ENCODE measurements at places on chromosomes 1 and 21. TPM values are rescaled to one million over a fixed set of nuclear protein-coding genes. Genes with fewer than 3 reads are reported as not detected.

ANXA9 gene
- not detected for total RNA-seq

RGS8 gene
- not detected for total RNA-seq

DNA sequence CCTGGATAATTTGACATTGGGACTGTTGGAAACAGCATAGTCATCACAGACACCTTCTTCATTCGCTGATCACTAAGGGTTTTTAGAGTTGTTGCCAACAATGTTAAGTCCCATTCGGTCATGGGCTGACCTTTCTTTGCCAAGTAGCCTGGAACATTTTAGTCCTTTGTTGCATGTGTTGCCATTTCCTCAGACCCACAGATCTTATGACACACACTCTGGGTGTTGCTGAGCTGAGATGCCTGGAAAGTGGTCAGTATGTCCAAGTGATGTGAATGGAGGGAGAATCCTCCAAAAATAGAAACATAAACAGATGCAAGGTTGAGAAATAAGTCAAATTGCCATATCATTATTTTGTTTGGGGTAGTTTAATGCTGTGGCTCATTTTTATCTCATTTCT is 61.5 kb upstream of the GJA5 start:
- H3K4me1 ChIP-seq: no peaks in the 10 kb centered on the region
- H3K27ac ChIP-seq: peak overlapping the region; percentile 90
- H3K36me3 ChIP-seq: no peaks in the 10 kb centered on the region
- no peaks in the 10 kb centered on the region for H3K27me3 ChIP-seq
- no peak overlapping the region for H3K4me3 ChIP-seq
- peak; percentile 56 for DNase-seq

DNA sequence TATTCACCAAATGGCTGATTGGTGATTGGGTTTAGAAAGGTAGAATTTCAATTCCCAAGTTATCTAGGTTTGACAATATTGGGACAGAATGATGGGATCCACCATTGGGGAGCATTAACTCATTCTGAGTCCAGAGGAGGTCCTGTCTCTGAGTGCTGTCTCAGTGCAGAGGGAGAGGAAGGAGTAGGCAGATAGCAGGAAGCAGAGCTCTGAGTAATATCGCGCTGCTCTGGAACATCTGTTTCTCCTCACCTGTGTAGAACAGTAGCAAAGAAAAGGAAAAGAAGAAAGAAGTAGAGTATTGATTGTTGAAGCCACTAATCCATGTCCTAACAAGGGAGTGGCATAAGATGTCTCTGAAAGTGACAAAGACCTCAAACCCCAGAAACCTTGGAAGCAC is 1657.8 kb downstream of the MRPL39 start:
- no peaks in the 10 kb centered on the region for H3K27me3 ChIP-seq
- no peak overlapping the region for H3K4me3 ChIP-seq
- H3K27ac ChIP-seq: no peak overlapping the region
- H3K36me3 ChIP-seq: no peaks in the 10 kb centered on the region

GRCh38 chr1:104402178-104402577 is 652.5 kb downstream of the AMY1C start:
- H3K27ac ChIP-seq: no peak overlapping the region
- no peak overlapping the region for H3K4me3 ChIP-seq
- no peaks in the 10 kb centered on the region for H3K27me3 ChIP-seq
- no peaks in the 10 kb centered on the region for H3K36me3 ChIP-seq

- H3K27me3 ChIP-seq: no peaks in the 10 kb centered on the region
- H3K4me1 ChIP-seq: peaks cover 27% of the 10 kb centered on the region
- DNase-seq: no peak
Measured at GRCh38 chr1:38026592-38027200, 14.2 kb downstream of the UTP11 start.

- H3K27me3 ChIP-seq: peaks cover 8% of the 10 kb centered on the region
- no peak overlapping the region for H3K4me3 ChIP-seq
- H3K4me1 ChIP-seq: peaks cover 25% of the 10 kb centered on the region
- DNase-seq: no peak
- H3K36me3 ChIP-seq: no peaks in the 10 kb centered on the region
- H3K27ac ChIP-seq: no peak overlapping the region
Measured at GRCh38 chr1:14930247-14930965, 223.1 kb upstream of the TMEM51 start.

DNA sequence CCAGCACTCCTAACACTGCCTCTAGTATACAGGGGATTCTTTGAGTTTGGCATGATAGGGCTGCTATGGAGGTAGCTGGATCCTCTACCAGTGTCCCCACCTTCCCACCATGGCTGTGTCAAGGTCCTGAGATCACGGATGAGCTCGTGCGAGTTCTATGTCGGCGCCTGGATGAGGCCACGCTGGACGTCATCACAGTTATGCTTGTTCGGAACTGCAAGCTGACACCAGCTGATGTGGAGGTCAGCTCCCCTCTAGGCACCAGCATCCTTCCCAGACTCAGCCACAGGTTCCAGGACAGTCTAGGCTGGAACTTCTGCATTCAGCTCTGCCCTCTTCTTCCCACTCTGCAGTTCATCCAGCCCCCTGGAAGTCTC is 15.2 kb downstream of the HYI start:
- H3K27me3 ChIP-seq: no peaks in the 10 kb centered on the region
- no peak overlapping the region for H3K4me3 ChIP-seq
- peaks cover 6% of the 10 kb centered on the region for H3K4me1 ChIP-seq
- no peak overlapping the region for H3K27ac ChIP-seq
- no peak for DNase-seq

DNA sequence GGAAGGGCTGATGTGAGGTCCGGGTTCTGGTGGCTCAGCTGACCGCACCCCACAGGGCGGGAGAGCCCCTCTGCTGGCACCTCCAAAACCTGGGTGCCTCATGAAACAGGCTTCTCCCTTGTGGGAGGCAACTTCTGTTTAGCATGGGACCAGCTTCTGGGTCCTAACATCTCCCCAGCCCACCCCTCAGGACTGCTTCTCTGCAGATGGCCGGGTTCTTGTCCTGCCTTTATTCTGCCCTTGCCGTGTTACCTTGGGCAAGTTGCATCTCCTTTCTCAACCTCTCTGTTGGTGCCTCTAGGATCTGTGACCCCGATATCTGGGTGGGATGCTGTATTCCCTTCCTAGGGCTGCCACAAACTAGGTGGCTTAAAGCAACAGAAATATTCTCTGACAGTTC is 15.0 kb upstream of the TTC22 start:
- no peak for DNase-seq
- H3K27ac ChIP-seq: no peak overlapping the region
- H3K27me3 ChIP-seq: no peaks in the 10 kb centered on the region
- no peaks in the 10 kb centered on the region for H3K4me1 ChIP-seq
- no peak overlapping the region for H3K4me3 ChIP-seq
- no peaks in the 10 kb centered on the region for H3K36me3 ChIP-seq
